Natural killer cell (primary cell): ENCODE measurements at places on chromosomes 2 and 18. TPM values are rescaled to one million over a fixed set of nuclear protein-coding genes. Genes with fewer than 3 reads are reported as not detected.

- no peaks in the 10 kb centered on the region for H3K27me3 ChIP-seq
- H3K4me1 ChIP-seq = no peaks in the 10 kb centered on the region
These were observed 203.6 kb downstream of the FHOD3 start for GRCh38 chr18:36501100-36501499.

The MPV17 gene
- total RNA-seq = 64.8 TPM

DNA sequence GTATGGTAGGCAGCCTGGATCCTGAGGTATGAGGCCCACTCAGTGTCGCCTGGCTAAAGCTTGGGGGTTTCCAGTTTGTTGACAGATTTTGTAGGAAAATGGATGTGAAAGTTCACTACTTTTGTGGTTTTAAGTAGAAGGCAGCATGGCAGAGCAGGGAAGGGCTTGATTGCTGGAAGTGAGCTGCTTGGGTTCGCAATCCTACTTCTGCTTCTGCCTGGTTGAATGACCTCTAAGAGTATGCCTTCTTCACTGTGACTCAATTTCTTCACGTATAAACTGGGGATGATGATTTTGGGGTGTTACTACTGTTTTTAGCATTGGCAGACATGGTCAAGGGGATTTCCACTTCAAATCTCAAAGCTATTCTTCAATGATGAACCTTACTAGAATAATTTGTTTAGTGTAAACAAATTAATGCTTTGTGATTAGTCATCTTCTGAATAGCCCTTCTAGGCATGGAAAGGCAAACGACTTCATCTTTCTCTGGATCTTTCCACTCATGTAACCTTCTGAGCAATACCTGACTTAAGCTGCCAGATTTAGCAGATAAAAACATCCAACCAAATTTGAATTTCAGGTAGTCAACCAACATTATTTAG is 13.2 kb downstream of the BMP10 start:
- no peaks in the 10 kb centered on the region for H3K36me3 ChIP-seq
- DNase-seq = no peak
- H3K27me3 ChIP-seq = no peaks in the 10 kb centered on the region
- H3K4me1 ChIP-seq = peaks cover 4% of the 10 kb centered on the region

GRCh38 chr2:121489284-121489683 is 41.4 kb upstream of the RNU4ATAC start:
- H3K36me3 ChIP-seq = no peaks in the 10 kb centered on the region
- DNase-seq = no peak
- H3K4me3 ChIP-seq = peak overlapping the region; percentile 21
- H3K4me1 ChIP-seq = peaks cover 28% of the 10 kb centered on the region
- no peaks in the 10 kb centered on the region for H3K27me3 ChIP-seq

The MYCN gene
- not detected for total RNA-seq

DNA sequence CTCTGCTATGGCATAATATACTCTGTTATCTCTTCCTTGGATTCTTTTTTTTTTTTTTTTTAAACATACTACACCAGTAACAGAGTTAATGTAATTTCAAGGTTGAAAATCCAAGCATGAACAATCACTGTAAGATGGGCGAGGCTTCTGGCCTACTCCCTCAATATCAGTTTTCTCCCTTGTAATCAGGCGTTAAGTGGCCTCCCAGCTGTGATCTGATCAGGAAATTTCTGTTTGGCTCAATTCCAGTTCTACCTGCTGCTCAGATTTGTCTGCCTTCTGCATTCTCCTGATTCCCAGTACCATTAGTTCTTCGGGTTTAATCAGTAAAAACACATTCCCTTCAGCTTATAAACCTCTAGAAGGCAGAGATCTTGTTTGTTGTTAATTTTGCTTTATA is 18.6 kb downstream of the PRKD3 start:
- no peak for DNase-seq
- no peak overlapping the region for H3K27ac ChIP-seq
- no peak overlapping the region for H3K4me3 ChIP-seq
- no peaks in the 10 kb centered on the region for H3K27me3 ChIP-seq

DNA sequence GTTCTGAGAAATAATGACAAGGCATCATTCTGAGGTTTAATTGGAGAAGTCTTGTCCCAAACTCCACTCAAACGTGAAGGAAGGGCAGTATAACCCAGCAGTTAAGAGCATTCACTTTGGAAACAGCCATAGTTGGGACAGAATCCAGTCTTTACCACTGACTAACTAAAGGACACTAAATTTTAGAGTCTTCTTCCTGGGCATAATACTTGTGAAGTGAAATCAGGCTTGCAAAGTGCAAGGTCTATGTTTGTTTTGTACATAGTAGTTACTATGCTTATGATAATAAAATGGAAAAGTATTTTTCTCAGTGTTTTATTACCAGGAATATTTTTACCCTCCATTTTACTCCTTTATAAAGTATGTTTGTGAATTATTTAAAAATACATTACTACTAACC is 748.2 kb upstream of the ID2 start:
- no peak for DNase-seq
- no peak overlapping the region for H3K27ac ChIP-seq
- H3K36me3 ChIP-seq = no peaks in the 10 kb centered on the region

The TPGS2 gene
- 27.0 TPM for total RNA-seq

The ACTG2 gene
- not detected for total RNA-seq

DNA sequence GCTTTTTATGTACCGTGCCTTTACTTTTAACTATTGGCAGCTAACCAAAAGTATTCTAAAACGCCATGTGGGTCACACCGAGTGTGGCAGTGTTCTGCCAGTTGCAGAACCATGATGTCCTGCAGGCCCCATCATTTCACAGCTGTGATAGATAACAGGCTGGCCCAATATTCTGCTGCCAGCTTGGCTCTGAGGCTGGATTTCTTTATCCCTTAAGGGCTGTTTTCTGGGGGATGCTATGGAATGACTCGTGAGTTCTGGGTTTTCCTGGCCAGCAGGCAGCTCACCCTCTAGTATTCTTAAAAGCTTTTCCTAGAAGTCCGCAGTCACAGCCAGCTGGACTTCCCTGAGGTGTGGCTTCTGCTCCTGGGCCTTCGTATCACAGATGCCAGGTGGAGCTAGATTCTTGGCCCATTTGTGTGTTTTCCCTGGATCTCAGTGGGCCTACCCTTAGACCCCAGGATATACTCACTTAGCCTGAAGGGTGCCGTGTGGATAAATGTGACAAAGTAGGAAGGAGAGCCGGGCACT is 41.0 kb downstream of the FHOD3 start:
- DNase-seq = no peak
- H3K4me3 ChIP-seq = no peak overlapping the region
- no peak overlapping the region for H3K27ac ChIP-seq
- H3K4me1 ChIP-seq = no peaks in the 10 kb centered on the region
- no peaks in the 10 kb centered on the region for H3K27me3 ChIP-seq
- H3K36me3 ChIP-seq = no peaks in the 10 kb centered on the region

DNA sequence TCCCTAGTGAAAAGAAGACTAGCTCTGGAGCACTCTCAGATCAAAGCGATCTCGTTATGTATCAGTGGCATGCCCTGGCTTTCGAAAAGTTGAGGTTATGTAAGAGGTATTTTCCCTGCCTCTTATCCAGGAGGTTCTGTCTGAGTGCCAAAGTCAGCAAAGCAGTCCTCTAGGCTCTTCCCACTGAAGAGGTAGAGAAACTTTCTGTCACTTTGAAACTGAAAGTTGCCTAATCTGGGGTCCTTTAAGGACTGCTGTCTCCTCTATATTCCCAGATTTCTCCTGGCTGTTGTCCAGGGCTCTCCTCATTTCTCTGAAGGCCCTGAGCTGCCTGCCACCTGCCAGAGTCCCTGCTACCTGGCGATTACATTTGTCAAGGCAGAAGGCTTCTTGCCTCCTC is 96.3 kb downstream of the B3GNT2 start:
- DNase-seq = no peak
- no peak overlapping the region for H3K27ac ChIP-seq
- no peaks in the 10 kb centered on the region for H3K36me3 ChIP-seq
- no peaks in the 10 kb centered on the region for H3K27me3 ChIP-seq
- H3K4me1 ChIP-seq = peaks cover 25% of the 10 kb centered on the region

GRCh38 chr2:20314562-20315501 is 35.8 kb downstream of the PUM2 start:
- no peak overlapping the region for H3K4me3 ChIP-seq
- H3K4me1 ChIP-seq = no peaks in the 10 kb centered on the region
- DNase-seq = no peak

The PTPN4 gene
- total RNA-seq = 347 TPM

- no peaks in the 10 kb centered on the region for H3K4me1 ChIP-seq
- H3K27ac ChIP-seq = no peak overlapping the region
- no peaks in the 10 kb centered on the region for H3K36me3 ChIP-seq
- no peaks in the 10 kb centered on the region for H3K27me3 ChIP-seq
- no peak overlapping the region for H3K4me3 ChIP-seq
- DNase-seq = no peak
These were observed 744.3 kb upstream of the SOX11 start for GRCh38 chr2:4947911-4948310.

The CTNNA2 gene
- not detected for total RNA-seq

DNA sequence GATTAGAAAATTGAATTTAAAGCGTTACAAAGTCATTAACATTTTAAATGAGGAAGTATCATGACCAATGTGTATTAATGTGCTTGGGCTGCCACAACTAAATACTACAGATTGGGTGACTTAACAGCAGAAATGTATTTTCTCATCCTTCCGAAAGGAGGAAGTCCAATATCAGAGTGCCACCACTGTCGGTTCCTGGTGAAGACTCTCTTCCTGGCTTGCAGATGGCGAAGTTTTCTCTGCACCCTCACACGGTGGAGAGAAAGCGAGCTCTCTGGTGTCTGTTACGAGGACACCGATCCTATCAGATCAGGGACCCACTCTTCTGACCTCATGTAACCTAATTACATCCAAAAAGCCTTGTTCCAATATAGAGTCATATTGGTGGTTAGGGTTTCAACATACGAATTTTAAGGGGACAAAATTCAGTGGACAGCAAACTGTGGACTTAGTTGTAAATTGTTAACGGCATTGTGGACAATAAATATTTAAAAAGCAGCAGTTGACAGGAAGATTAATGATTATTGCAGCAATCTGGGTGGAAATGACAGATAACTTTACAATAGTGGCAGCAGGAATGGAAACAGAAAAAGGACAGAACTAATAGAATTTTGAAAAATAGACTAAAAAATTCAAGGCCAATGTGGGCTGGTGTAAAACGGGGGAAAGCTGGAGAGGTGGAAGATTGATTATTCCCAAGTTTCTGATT is 35.1 kb upstream of the CYRIA start:
- DNase-seq = no peak
- H3K27ac ChIP-seq = no peak overlapping the region
- H3K27me3 ChIP-seq = no peaks in the 10 kb centered on the region
- no peaks in the 10 kb centered on the region for H3K36me3 ChIP-seq
